SHP77 treated with DMSO at 0.1 percent for 48 hours (cell line): ENCODE measurements at places on chromosomes 6 and 20.
A peak's percentile ranks its signal among the peaks of the same experiment; 100 is the strongest.

DNA sequence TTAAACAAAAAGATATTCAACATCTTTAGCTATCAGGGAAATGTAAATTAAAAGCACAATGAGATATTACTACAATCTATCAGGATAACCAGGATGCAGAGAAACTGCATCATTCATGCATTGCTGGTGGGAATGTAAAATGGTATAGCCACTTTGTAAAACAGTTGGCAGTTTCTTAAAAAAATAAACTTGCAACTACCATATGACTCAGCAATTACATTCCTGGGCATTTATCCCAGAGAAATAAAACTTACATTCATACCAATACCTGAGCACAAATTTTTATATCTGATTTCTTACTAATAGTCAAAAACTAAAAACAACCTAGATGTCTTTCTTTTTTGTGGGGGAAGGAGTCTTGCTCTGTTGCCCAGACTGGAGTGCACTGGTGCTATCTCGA is 190.3 kb upstream of the TAB2 start:
- DNase-seq, result no peak

DNA sequence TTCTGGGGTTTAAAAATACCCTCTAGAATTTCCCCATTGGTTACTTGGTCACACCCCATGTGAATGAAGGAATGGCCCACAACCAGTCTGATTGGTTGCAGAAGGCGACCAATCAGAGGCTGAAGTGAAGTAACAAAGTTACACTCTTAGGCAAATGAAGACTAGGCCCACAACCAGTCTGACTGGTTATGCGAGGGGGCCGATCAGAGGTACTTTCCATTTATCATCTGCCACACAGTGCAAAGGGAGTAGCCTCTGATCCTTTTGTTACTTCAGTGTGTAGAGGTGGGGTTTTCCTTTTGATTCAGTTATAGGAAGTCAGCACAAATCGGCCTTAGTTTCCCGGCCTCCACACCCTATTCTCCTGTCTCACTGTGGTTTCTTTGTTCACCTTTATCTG is 61.2 kb upstream of the SGK1 start:
- no peak for DNase-seq

DNA sequence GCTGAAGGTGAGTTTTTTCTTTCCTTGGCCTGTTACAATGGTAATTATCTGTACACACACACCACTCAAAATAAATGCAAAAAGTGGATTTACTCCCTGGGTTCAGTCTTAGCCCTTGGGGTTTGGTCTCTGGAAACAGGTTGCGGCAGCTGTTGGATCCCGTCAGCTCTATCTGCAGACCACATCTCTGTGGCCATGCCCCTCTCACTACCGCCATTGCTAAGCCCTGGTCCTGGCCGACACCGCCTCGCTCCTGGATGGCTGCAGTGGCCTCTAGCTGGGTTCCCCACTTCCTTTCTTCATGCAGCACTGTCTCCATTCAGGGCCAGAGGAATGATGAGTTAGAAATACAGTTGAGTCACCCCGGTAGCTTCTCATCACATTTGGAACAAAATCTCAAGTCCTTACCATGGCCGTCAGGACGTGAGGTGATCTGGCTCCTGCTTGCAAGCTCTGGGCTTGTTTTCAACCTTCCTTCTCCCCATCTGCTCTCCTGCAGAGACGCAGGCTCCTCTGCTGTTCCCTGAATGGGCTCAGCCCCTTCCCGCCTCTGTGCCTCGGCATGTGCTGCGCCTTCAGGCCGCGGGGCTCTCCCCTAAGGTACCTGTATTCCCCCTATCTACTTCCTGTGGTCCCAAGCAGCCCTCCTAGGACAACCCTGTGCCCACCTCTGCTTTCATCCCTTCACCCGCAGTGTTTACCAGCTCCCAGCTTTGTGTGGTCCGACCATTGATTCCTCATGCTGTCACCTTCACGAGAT is 38.0 kb downstream of the EFCAB8 start:
- DNase-seq, result no peak

- no peak for DNase-seq
These were observed 26.3 kb upstream of the ETV7 start for GRCh38 chr6:36413489-36414480.

GRCh38 chr6:152184917-152185574 is 377.6 kb downstream of the ESR1 start:
- no peak for DNase-seq

- peak; percentile 44 for DNase-seq
These were observed 98.6 kb downstream of the NDUFAF5 start for GRCh38 chr20:13883425-13883824.

DNA sequence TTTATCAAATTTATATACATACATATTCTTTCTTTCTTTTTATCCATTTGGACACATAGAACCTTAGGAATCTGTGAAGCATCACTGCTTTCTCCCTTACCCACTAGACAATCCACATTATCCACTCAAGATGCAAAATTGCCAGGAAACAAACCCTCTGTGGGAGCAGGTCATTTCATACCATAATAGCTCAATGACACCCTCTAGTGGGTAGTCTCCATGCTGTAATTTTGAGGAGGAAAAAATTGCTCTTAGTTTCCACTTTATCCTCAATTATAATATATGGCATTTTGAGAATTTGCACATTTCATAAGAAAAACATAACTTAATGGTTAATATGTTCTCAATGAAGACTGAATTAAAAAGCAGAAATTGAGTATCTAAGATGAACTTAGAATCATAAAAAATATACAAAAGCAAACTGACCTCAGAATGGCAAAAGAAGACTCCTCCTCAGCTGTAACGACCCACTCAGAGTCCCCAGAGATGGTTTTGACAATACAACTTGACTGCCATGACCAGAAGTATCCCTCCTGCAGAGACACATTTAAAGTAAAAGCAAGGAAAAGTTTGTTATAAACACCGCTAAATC is 164.1 kb downstream of the FRK start:
- DNase-seq, result peak; percentile 46

GRCh38 chr6:28838634-28839442 is 84.9 kb downstream of the TRIM27 start:
- DNase-seq, result peak; percentile 82

DNA sequence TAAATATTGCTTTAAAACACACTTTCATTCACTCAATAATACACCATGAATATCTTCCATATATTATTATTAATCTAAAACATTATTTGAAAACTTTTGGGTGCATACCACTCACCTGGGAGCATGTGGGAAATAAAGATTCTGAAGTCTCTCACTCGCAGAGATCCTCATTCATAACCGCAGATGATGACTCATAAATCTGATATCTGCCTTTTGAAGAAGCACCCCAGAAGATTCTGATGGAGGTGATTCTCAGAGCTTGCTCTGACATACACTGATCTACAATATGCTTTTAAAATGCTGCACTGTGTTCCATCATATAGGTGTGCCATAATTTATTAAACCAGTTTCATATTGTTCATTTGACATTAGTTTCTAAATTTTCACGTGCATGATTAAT is 135.0 kb upstream of the SGK1 start:
- no peak for DNase-seq

DNA sequence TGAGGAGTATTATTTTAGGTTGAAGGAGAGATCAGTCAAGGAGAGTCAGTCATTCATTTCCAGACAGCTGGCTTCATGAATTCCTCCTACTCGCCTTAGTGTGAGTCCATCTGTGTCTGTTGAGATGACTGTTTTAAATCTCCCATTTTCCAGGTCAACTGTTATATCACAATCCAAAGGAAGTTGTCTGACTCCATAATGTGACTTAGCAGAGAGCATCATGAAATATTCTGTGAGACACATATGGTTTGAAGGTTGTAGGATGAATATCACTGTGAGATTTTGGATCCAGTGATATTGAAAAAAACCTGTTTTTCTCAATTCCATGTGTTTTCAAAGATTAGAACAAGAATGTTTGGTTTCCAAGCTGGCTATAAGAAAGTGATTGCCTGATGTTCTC is 530.2 kb upstream of the MAN1A1 start:
- no peak for DNase-seq

DNA sequence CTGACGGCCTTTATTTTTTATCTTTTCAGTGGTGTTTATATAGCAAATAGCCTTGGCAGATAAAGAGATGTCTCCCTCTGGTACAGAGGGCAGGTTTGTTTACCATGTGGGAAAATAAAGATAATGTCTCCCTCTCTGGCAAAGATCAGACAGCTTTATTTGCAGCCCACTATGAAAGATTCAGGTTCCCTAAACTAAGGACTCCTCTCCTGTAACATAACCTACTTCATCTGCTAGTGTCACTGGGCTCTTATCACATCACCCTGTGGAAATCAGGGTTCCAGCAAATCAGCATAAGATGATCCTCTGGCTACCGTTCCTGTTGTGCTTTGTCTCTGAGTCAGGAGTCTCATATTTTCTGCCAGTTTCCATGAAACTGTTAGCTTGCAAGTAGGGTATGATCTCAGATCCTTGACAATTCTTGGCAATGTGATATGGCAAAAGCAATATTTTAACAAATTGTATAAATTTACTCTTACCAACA is 3.1 kb downstream of the FBXL4 start:
- DNase-seq, result no peak

DNA sequence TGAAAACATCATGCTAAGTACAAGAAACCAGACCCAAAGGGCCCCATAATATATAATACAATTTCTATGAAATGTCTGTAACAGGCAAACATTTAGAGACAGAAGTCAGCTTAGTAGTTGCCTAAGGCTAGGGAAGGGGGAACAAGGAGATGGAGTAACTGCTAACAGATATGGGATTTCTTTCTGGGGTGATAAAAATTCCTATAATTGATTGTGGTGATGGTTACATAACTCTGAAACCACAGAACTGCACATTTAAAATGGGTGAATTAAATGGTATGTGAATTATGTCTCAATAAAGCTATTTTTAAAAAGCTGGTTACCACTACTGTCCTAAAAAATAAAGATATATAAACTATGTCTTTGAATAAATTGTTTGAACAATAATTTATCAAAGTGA is 3.2 kb downstream of the CEP162 start:
- no peak for DNase-seq

- no peak for DNase-seq
These were observed 202.8 kb upstream of the JAG1 start for GRCh38 chr20:10876558-10876957.

DNA sequence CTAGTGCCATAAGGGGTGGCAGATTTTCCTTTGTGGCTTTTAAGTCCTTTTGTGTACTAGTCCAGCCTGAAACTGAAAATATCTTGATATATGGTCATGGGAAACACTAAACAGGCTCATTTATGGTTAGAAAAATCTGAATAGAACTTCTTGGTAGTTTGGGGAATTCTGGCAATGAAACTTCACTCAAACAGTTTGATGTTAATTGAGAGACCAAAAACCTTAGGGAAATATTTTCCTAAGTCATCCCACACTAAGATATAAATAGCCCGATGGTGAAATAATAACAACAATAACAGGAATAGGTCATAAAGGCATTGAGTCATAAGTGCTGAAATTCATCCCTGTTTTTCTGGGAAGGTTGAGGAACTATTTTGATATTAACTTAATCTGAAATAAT is 146.2 kb upstream of the SMLR1 start:
- no peak for DNase-seq

- DNase-seq, result no peak
These were observed 1.4 kb upstream of the LIN28B start for GRCh38 chr6:104955491-104955890.

GRCh38 chr20:51379601-51380341 is 162.7 kb downstream of the NFATC2 start:
- no peak for DNase-seq

DNA sequence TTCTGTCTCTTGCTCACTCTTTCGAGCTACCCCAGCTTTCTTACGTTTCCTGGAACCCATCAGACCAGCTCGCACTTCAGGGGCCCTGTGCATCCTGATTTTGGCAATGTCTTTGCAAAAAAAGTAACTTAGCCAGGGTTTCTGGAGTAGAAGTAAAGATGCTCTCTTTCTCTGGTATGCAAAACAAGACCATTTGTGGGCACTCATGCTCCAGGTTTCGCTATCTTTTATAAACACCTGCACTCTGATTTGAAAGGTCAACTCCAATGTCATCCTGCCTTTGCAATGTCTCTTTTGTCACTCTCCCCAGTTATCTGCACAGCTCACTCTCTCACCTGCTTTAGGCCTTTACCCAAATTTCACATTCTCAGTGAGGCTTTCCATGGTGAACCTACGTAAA is 869.1 kb downstream of the QKI start:
- no peak for DNase-seq
